ENCODE measurements at places on chromosomes 13 and 19.

GRCh38 chr19:4088975-4089374 lies 22.3 kb upstream of the ZBTB7A start:
- no peak for DNase-seq

DNA sequence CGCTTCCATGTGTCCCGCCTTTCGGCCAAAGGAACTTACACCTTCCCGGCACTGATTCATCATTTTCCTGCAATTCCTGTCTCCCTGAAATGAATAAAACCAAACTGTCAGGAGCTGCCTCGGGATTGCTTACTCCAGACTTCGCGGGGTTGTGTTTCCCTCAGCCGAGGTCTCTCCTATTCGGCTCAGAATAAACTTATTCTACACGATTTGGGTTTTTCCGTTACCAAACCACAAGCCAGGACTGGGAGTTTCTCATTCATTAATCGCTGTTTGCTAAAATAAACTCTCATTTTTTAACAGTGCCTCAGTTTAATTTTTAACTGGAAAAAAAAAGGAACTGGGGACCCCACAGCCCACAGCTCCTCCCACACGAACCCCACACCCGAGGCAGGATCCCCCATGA lies 667 bp downstream of the ZNF878 start:
- DNase-seq = no peak

- DNase-seq = no peak
Measured at GRCh38 chr19:34484328-34484727, 2.8 kb downstream of the WTIP start.

DNA sequence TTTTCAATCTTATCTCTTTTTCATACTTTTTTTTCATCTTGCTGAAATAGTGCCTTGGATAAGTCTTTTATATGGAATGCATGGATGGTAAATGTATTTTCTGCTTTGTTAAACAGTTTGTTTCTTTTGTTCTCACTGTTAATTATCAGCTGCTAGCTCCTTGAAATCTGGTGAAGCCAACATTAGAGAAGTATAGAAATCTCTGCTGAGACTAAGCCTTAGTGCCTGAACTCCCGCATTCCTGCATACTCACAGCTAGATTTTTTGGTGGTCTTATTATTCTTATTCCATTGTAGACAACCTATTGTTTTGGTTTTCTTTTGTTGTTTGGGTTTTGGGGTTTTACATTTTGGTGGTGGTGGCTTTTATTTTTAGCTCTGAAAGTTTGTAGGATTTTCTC lies 48.4 kb downstream of the DNAJC15 start:
- DNase-seq = no peak

DNA sequence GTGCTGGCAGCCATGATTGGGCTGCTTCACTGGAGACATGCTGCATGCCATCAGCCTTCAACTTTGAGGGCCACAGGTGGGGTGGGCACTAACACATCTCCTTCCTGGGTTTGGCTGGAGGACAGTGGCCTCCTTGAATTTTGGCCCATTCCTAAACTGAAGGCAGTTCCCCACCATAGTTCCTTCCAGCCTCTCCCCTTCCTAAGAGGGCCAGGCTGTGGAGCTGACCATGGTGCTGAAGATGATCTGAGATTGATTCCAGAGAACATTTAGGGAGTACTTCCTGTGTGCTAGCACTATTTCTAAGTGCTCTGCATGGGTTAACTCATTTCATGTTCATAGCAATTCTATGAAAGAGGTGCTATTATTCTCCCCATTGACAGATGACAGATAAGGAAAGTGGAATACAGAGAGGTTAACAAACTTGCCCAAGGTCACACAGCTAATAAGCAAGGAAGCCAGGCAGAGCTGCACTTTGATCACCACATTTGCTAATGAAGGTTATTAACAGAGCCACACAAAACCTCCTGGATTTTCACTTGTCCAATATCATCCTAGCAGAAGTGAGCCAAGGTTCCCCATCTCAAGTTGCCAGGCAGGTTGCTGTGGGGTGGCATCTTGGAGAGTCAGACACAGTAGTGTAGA lies 175.3 kb downstream of the ZIC5 start:
- peak; percentile 2 for DNase-seq

- no peak for DNase-seq
Measured at GRCh38 chr13:62687732-62688131, 1272.1 kb upstream of the PCDH20 start.

Data from stimulated activated CD8-positive, alpha-beta memory T cell treated with anti-CD3 and anti-CD28 coated beads, Interleukin-2, amount 100 ng/mL, for 48 hours (primary cell).